Osteoblast (primary cell): ENCODE measurements at places on chromosomes 4 and X. TPM values are rescaled to one million over a fixed set of nuclear protein-coding genes. Genes with fewer than 3 reads are reported as not detected.
A peak's percentile ranks its signal among the peaks of the same experiment; 100 is the strongest.

DNA sequence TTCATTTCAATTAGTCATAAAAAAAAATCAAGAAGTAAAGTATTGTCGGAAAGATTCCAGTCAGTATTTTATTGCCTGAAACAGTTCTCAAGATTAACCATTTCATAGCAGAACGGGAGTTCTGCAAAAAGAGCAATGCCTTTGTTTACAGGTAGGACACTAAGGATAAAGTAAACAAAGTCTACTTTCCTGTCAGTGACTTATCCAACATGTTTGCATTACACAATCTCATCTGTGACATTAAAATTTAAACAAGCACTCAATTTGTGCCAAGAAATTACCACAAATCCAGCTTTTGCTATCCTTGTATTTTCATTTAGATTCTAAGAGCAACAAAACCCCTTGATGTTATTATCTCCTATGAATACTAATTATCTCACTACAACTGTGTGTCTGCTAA lies 306.5 kb upstream of the LDB2 start:
- H3K36me3 ChIP-seq = no peaks in the 10 kb centered on the region
- peaks cover 22% of the 10 kb centered on the region for H3K4me1 ChIP-seq
- H3K4me3 ChIP-seq = no peak overlapping the region
- no peak overlapping the region for H3K27ac ChIP-seq

DNA sequence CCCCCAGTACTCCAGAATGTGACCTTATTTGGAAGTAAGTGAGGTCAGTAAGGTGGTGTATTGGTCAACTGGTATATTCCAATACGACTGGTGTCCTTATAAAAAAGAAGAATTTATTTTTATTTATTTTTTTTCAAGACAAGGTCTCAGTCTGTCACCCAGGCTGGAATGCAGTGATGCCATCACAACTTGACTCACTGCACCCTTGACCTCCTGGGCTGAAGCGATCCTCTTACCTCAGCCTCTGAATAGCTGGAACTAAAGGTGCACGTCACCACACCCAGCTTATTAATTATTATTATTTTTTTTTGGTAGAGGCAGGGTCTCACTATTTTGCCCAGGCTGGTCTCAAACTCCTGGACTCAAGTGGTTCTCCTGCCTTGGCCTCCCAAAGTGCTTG lies 115.1 kb upstream of the PITX2 start:
- no peaks in the 10 kb centered on the region for H3K4me1 ChIP-seq
- H3K4me3 ChIP-seq = no peak overlapping the region
- no peak overlapping the region for H3K27ac ChIP-seq
- no peaks in the 10 kb centered on the region for H3K27me3 ChIP-seq
- no peaks in the 10 kb centered on the region for H3K36me3 ChIP-seq

DNA sequence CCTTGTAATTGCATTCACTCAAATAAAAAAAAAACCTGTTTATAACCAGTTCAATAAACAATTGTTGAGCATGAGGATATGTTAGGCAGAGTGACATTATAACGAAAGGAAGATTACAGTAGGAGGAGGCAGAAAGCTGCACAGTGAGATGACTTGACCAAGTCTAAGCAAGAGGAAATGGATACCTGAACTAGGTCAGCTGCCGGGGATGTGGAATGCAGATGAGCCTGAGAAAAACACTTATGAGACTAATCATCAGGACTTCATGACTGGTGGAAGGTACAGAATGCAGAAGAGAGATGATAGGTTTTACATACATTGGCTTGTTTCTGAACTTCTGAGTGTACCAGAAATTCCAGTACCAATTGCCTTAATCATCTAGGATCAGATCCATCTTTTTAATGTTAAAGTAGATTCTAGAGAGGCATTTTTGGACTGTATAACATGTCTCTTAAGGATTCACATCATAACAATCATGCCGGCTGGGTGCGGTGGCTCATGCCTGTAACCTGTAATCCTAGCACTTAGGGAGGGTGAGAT lies 208.1 kb upstream of the PPP3CA start:
- H3K36me3 ChIP-seq = no peaks in the 10 kb centered on the region
- H3K4me1 ChIP-seq = no peaks in the 10 kb centered on the region
- H3K4me3 ChIP-seq = no peak overlapping the region
- no peak for DNase-seq
- H3K27me3 ChIP-seq = no peaks in the 10 kb centered on the region
- no peak overlapping the region for H3K27ac ChIP-seq

Gene FAM193A
- 22.4 and 23.2 TPM in 2 replicates for total RNA-seq

GRCh38 chr4:124710015-124710741 lies 2.4 kb downstream of the ANKRD50 start:
- H3K36me3 ChIP-seq = no peaks in the 10 kb centered on the region
- H3K4me1 ChIP-seq = peaks cover 27% of the 10 kb centered on the region
- DNase-seq = peak; percentile 57
- H3K27me3 ChIP-seq = no peaks in the 10 kb centered on the region
- H3K27ac ChIP-seq = peak overlapping the region; percentile 83

- no peaks in the 10 kb centered on the region for H3K4me1 ChIP-seq
- no peak overlapping the region for H3K27ac ChIP-seq
- no peaks in the 10 kb centered on the region for H3K36me3 ChIP-seq
- no peak overlapping the region for H3K4me3 ChIP-seq
- no peak for DNase-seq
These were observed 190.6 kb downstream of the ACTRT1 start for GRCh38 chrX:127861611-127862010.

Gene SLC34A2
- not detected in 2 replicates for total RNA-seq

Gene RHOXF2B
- total RNA-seq = not detected in 2 replicates

Gene MAB21L2
- total RNA-seq = 33.3 and 40.5 TPM in 2 replicates

- peak; percentile 44 for DNase-seq
- H3K27ac ChIP-seq = peak overlapping the region; percentile 8
- peaks cover 11% of the 10 kb centered on the region for H3K4me1 ChIP-seq
- H3K36me3 ChIP-seq = no peaks in the 10 kb centered on the region
- H3K4me3 ChIP-seq = no peak overlapping the region
- H3K27me3 ChIP-seq = no peaks in the 10 kb centered on the region
These were observed 140.3 kb upstream of the PGRMC2 start for GRCh38 chr4:128427832-128428366.

GRCh38 chr4:171203425-171203824 lies 609.8 kb upstream of the GALNTL6 start:
- no peaks in the 10 kb centered on the region for H3K27me3 ChIP-seq
- no peaks in the 10 kb centered on the region for H3K36me3 ChIP-seq
- DNase-seq = peak; percentile 37
- H3K4me3 ChIP-seq = no peak overlapping the region
- no peaks in the 10 kb centered on the region for H3K4me1 ChIP-seq
- H3K27ac ChIP-seq = no peak overlapping the region

GRCh38 chr4:1210971-1211370 lies 38.0 kb downstream of the CTBP1 start:
- peaks cover 5% of the 10 kb centered on the region for H3K4me1 ChIP-seq
- no peak overlapping the region for H3K4me3 ChIP-seq
- H3K27ac ChIP-seq = no peak overlapping the region
- H3K27me3 ChIP-seq = no peaks in the 10 kb centered on the region
